Adrenal gland (tissue), 19 donors: ENCODE measurements at places on chromosomes 4 and X. TPM values are rescaled to one million over a fixed set of nuclear protein-coding genes. Genes with fewer than 3 reads are reported as not detected.

DNA sequence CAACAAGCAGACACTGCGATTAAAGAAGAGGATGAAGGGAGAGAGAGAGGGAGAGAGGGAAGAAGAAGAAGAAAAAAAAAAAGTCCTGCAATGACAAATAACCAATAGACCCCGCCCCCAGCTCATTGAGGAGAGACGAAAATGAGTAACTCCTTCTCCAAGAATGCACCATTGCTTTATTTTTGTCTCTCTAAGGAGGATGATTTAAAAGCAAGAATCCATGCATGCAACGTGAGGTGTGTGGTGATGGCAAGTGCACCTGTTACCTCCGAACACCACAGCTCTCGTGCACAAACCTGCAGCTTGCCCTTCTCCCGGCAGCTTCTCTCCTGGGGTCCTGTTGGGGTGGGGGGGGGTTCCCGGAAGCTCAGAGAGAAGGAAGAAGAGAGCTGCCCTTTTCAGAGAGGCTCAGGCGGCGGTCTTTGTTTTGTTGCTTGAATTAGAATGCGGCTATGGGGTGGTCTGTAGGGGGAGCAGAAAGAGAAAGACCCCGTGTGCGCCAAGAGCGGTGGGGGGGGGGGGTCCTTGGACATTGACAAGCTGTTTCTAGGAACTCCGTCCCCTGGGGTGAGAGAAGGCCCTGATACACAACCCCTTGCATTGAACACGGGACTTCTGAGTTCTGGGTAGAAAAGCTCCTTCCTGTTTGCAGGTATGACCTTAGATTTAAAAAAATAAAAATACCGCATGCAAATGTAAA lies 100.7 kb downstream of the CRLF2 start:
- H3K27ac ChIP-seq, result no peak overlapping the region
- no peaks in the 10 kb centered on the region for H3K36me3 ChIP-seq
- no peak for DNase-seq
- H3K4me3 ChIP-seq, result no peak overlapping the region

DNA sequence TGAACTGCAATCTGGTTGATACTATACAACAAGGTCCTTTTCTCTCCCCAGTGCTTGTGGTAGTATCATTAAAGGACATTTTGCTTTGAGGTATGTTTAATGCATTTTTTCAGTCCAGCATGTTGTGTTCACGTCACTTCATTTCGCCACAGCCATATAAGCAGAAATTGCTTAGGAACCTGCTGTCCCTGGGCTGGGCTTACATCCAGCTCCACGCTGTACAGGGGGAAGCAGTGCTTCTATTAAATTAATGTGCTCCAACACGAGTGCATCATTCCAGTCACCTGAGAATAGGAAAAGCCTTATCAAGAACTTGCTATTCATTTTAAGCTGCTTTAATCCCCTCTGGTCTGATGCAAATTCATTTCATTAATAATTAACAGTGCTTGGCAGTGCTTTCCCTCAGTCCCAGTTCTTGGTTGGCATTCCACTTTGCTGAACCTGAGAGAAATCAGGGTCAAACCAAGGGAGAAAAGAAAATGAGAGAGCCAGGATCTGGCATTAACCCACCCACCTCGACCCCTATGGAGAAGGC lies 47.4 kb upstream of the PTCHD1 start:
- H3K27me3 ChIP-seq, result no peaks in the 10 kb centered on the region
- no peak overlapping the region for H3K4me3 ChIP-seq
- no peak overlapping the region for H3K27ac ChIP-seq
- no peak for DNase-seq
- H3K4me1 ChIP-seq, result no peaks in the 10 kb centered on the region
- no peaks in the 10 kb centered on the region for H3K36me3 ChIP-seq

- H3K36me3 ChIP-seq, result no peaks in the 10 kb centered on the region
- no peaks in the 10 kb centered on the region for H3K27me3 ChIP-seq
- peak; percentile 15 for DNase-seq
These were observed 276.4 kb downstream of the IL15 start for GRCh38 chr4:141912831-141913230.

DNA sequence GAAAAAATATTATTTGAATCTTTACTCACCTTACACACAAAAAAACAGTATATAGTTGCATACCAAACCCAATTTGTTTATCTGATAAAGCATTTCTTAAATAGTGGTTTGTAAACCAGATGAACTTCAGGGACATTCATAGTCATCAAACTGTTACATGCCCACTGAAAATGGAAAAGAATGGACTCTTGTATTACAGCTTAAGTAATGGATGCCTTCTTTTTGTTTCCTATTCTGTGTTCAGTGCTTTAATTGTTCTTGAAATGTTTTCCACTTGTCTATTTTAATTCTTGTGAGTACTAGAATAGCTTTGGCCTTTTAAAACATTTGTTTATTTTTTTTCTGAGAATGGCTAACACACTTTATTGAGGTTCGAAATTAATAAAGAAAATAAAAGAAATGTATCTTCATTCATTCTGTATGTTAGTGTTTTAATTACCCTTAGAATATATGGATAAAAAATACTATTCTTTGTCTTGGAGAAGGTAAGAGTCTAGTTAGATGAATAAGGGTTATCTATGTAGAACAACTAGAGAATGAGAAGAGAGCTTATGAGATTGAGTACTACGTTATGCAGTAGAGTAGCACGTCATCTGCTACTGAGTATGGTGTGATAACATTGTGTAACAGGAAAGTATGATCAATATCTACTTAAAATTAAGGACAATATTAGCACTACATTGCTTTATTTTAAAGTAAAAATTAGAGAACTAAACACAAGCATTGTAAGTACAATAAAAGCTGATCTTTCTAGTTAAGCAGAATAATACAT lies 9.9 kb downstream of the CPEB2 start:
- no peak for DNase-seq
- no peaks in the 10 kb centered on the region for H3K36me3 ChIP-seq
- no peak overlapping the region for H3K4me3 ChIP-seq
- H3K27me3 ChIP-seq, result no peaks in the 10 kb centered on the region

Gene RHOXF1
- 1.00 TPM for total RNA-seq

DNA sequence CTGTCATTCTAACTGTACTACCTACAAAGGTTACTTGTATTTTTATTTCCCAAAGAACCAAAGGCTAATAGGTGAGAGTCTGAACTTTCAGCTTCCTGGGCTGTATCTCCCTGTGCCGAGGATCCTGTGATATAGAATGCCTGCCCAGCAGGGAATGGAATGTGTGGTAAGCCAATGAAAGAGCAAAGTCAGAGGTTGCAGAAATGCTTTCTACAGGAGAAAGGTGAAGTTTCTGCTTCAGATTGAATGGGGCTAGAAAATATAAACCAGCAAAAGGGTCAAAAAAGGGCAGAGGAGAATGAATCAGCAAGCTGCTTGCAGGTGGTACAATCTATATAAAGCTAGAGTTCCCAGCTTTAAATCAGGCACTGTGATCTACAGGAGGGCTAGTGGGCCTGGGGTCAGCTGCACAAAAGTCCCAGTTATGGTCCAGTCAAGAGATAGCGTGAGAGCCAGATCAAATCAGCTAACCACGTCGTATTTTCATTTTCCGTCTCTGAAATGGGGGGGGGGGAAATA lies 146.1 kb downstream of the DCTD start:
- H3K4me1 ChIP-seq, result no peaks in the 10 kb centered on the region
- DNase-seq, result no peak
- H3K27me3 ChIP-seq, result no peaks in the 10 kb centered on the region
- no peak overlapping the region for H3K27ac ChIP-seq

- no peak overlapping the region for H3K4me3 ChIP-seq
- H3K27me3 ChIP-seq, result no peaks in the 10 kb centered on the region
- H3K36me3 ChIP-seq, result no peaks in the 10 kb centered on the region
- H3K4me1 ChIP-seq, result no peaks in the 10 kb centered on the region
These were observed 1454.2 kb downstream of the ARAP2 start for GRCh38 chr4:34790131-34790530.

DNA sequence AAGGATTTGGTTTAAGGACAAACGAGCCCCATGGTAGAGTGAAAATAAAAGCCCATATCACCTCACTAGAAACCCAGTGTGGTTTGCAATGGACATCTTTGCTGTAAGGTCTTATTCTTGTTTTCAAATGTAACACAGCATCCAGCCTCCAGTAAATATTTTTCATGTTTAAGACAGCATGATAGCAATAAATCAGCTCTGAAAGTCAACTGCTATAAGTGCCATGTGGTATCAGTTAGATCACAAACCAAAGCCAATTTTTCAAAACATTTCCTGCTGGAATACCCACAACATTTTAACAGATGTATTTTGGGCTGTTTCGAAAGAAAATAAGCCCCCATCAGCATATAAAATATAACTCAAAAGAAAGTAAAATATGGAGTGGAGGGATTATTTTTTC lies 24.0 kb upstream of the SCML1 start:
- H3K36me3 ChIP-seq, result no peaks in the 10 kb centered on the region
- H3K4me3 ChIP-seq, result no peak overlapping the region
- no peaks in the 10 kb centered on the region for H3K27me3 ChIP-seq
- DNase-seq, result no peak

GRCh38 chr4:122783301-122784215 lies 43.1 kb upstream of the FGF2 start:
- DNase-seq, result peak; percentile 29
- H3K4me3 ChIP-seq, result no peak overlapping the region
- H3K4me1 ChIP-seq, result no peaks in the 10 kb centered on the region
- H3K36me3 ChIP-seq, result no peaks in the 10 kb centered on the region

DNA sequence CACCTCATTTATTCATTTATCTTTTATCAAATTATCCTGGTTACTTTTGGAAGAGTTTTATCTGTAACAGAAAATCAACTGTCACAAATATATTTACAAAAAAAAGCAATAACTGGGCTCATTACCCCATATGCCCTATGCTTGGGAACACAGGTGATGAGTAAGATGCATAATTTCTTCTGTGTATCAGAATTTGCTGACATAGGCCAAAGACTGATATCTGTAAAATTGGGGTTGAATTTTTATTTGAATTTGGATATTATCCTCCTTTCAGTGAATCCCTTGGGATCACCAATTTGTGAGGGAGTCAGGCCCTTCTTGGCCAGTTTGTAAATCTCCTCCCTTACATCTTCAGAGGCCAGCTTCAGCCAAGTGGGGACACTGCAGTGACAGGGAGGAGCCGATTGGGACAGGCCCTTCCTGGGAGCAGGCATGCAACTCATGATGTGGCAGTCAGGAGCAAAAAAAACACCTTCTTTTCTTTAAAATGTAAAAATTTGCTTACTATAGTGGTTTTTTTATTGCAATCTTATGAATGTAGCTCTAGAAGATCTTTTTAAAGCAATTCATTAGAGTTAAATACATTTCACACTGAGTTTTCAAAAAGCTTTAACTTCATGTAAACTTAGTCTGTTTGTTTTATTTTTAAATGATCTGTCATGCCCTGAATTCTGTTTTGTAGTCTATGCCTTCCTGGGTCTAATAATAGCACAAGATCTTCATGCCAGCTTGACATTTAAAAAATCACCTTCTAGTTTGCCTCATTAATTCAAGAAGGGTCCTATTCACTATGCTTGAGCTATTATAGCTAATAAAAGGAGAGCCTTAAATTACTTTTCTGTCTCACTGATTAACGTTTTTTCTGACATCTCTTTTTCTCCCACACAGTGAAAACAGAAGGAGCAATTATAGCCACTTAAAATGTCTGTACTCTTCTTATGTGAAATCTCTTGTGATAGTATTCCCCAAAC lies 136.6 kb upstream of the SPRY1 start:
- no peaks in the 10 kb centered on the region for H3K27me3 ChIP-seq
- peaks cover 3% of the 10 kb centered on the region for H3K4me1 ChIP-seq
- H3K27ac ChIP-seq, result no peak overlapping the region
- no peaks in the 10 kb centered on the region for H3K36me3 ChIP-seq

GRCh38 chrX:3345281-3346191 lies 916 bp downstream of the MXRA5 start:
- no peak overlapping the region for H3K4me3 ChIP-seq
- no peaks in the 10 kb centered on the region for H3K4me1 ChIP-seq
- peak overlapping the region; percentile 76 for H3K27ac ChIP-seq
- H3K27me3 ChIP-seq, result peaks cover 12% of the 10 kb centered on the region
- peak; percentile 77 for DNase-seq

Gene MAGED4
- total RNA-seq, result 0.35 TPM

Gene ZFP92
- 6.1 TPM for total RNA-seq

Gene WDR17
- 4.2 TPM for total RNA-seq

DNA sequence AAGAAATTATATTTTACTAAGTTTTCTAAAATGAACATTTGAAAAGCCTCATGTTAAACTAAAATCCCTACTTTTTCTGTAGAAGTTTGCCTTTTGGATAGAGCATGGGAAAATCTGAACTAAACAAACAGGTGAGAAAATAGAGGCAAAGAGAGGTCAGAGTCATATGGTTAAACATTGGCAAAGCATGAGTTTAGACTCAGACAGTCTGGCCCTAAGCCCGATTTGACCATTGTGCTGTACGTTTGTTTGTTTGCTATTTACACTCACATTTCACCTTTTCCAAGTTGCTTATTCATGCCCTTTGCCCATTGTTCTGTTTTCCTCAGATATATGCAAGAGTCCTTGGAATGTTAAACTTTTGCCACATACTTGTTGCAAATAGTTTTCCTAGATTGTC lies 85.4 kb downstream of the TIGD2 start:
- no peak overlapping the region for H3K27ac ChIP-seq
- H3K36me3 ChIP-seq, result no peaks in the 10 kb centered on the region
- DNase-seq, result no peak
- H3K4me3 ChIP-seq, result no peak overlapping the region
- no peaks in the 10 kb centered on the region for H3K4me1 ChIP-seq

GRCh38 chrX:130714665-130715064 lies 188.3 kb downstream of the ENOX2 start:
- no peak overlapping the region for H3K4me3 ChIP-seq
- no peak for DNase-seq
- no peaks in the 10 kb centered on the region for H3K27me3 ChIP-seq
- no peak overlapping the region for H3K27ac ChIP-seq
- H3K4me1 ChIP-seq, result no peaks in the 10 kb centered on the region

DNA sequence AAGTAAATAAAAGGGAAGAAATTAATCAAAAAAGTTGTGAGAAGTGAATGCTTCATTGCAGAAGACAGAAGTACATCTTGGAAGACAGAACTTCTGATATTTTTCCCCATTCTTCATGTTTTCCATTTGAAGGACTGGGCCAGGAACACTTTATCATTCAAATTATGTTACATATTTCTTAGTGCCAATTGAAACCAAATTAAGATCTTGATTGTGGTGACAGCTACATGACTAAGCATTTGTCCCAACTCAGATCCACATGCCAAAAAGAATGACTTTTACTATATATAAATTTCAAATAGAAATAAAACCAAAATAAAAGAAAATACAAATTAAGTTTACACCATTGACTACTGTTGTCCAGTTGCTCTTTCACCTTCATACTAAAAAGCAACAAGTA lies 14.0 kb upstream of the FGF5 start:
- H3K4me3 ChIP-seq, result no peak overlapping the region
- H3K27me3 ChIP-seq, result peaks cover 5% of the 10 kb centered on the region
- no peak for DNase-seq
- H3K36me3 ChIP-seq, result no peaks in the 10 kb centered on the region
- H3K4me1 ChIP-seq, result no peaks in the 10 kb centered on the region
- no peak overlapping the region for H3K27ac ChIP-seq

GRCh38 chr4:70449220-70449619 lies 22.8 kb upstream of the MUC7 start:
- H3K36me3 ChIP-seq, result no peaks in the 10 kb centered on the region
- H3K4me3 ChIP-seq, result no peak overlapping the region
- H3K27me3 ChIP-seq, result no peaks in the 10 kb centered on the region
- no peaks in the 10 kb centered on the region for H3K4me1 ChIP-seq
- DNase-seq, result no peak
